ENCODE measurements at places on chromosomes 6 and 20.
A peak's percentile ranks its signal among the peaks of the same experiment; 100 is the strongest.

DNA sequence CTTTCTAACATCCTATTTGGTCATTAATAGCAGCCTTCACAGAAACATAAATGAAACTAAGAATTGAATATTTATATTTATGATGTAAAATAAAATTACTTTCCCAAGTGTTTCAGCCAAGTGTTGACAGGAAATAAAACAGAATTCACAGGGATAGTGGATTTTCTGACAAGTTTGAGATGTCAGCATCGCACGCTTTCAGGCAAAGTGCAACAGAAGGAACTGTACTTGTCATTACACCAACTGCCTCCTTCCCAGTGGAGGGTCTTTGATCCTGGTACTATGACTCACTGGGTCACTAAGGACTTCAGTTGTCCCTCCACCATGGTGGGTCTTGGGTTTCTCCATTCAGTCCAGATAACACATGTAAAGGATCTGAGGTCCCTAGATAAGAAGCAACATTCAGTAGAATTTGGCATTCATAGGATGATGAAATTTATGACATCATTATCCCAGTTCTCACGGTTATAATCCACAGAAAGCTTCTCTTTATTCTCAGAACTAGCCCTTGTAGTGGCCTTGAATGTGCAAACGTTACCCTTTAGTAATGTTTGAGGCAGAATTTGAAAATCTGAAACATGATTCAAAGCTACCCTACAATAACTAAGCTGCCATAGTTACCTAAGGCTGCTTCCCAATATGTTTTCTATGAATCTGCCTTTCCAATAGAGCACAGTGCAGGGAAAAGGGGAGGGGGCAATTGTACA, 3.8 kb upstream of the TNFAIP3 start:
- DNase-seq = no peak

DNA sequence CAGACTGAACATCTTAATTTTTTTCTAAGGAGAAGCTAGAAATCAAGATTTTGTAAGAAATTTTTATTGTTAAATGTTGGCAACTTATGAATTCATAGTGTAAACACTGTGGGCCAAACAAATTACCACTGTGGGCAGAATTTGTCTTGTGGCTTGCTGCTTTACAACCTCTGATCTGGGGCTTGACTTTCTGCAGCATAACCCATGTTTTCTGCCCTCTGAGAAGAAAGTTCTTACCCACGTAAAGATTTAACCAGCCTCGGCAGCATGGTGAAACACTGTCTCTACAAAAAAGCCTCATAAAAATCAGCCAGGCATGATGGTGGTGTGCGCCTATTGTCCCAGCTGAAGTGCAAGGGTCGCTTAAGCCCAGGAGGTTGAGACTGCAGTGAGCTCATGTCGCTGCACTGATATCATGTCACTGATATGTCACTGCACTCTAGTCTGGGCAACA, 12.9 kb downstream of the ITCH start:
- DNase-seq = no peak

DNA sequence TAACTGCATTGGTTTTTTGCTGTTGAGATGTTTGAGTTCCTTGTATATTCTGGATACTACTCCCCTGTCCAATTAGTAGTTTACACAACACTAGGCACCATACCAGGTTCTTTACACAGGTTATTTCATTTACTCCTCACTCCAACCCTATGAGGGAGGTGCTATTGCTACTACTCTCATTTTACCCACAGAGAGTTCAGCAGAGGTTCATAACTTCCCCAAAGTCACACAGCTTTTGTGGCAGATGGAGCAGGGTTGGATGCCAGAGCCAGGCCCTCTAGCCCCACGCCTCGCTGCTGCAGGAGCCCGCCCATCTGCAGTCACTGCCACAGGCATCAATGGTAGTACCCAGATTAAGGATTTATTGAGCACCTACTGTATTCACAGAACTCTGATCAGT, 61.7 kb upstream of the MAP3K4 start:
- no peak for DNase-seq

- DNase-seq = no peak
Observed at GRCh38 chr20:23125625-23126191, 39.6 kb upstream of the CD93 start.

GRCh38 chr6:13278164-13278563, 50.2 kb downstream of the TBC1D7 start:
- DNase-seq = no peak

GRCh38 chr6:154604119-154604518, 93.6 kb upstream of the CNKSR3 start:
- DNase-seq = no peak

DNA sequence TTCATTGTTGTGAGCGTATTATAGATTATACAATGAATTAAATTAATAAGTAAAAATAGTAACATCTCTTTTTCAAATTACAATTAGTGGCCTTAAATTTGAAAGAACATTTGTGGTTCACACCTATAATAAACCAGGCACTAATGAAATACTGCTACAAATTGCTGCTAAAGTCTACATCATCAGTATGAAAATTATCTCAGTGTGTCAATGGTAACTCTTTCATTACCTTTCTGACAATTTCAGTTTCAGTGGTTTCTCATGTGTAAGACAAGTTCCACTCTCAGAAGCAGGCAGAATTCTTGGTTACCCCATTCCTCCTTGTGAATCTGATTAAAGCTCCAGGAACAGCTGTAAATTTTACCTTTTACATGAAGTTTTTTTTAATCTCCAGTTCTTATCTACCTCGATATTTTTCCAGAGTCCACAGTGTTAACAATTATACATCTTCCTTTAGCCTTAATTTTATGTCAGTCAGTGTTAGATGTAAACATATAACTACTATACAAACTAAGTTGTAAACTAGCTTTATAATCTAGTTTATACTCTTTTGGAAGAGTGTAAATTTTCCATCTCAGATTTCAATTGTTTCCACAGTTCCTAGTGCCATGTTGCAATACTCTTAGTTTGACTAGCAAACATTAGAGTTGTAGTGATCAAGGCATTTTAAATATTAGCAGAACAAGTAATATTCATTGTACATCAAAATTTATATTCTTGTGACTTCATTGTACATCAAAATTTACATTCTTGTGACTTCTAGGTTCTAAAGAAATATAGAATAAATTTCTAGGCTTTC, 1038.4 kb downstream of the EPHA7 start:
- DNase-seq = no peak

DNA sequence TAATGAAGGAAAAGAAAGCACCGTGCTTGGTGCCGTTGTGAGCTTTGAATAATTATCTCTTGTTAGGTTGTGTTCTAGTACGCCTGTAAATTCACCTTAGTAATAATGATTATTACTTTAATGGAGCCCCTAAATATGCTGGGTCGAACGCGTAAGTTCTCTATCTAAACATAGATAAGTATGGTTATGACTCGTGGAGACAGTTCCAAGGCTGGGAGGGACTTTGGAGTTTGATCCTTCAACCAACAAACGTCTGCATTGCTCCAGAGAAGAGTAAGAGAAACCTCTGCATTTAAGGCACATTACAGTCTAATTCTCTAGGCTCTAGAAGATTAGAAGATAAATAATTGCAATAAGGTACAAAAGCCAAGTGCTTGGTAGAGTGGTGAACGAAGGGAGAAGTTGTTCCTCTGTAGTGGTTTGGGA, 514 bp downstream of the ACOT13 start:
- DNase-seq = no peak

GRCh38 chr6:137958811-137959565, 91.9 kb downstream of the TNFAIP3 start:
- no peak for DNase-seq

DNA sequence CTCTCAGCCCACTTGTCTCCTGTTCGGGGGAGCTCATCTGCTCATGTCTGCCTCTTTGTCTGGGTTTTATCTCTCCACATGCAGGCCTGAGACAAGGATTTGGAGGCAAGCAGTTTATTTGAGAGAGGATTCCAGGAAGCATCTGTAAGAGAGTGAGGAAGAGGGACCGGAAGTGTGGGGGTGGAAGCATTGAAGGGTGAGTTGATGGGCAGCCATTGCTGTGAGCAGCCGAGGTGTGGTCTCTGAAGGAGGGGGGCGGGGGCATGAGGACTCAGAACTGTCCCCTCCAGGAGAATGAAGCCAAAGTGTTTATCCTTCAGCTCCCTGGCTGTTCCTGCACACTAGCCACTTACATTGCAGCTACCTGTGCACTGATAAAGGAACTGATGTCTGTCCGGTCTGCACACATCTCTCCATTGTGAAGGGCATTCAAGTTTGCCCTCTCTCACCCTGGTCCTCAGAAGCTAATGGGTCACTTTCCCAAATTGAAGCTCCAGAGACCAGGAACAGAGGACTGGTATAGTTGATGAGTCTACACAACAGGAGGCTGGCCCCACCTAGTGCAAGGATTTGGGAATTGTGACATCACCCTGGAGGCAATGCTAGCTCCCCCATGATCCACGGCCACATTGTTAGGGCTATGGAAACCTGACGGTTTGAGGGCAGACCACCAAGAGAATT, 100.5 kb upstream of the FOXA2 start:
- no peak for DNase-seq

GRCh38 chr20:44616604-44616964, 34.2 kb downstream of the PKIG start:
- DNase-seq = peak; percentile 44

DNA sequence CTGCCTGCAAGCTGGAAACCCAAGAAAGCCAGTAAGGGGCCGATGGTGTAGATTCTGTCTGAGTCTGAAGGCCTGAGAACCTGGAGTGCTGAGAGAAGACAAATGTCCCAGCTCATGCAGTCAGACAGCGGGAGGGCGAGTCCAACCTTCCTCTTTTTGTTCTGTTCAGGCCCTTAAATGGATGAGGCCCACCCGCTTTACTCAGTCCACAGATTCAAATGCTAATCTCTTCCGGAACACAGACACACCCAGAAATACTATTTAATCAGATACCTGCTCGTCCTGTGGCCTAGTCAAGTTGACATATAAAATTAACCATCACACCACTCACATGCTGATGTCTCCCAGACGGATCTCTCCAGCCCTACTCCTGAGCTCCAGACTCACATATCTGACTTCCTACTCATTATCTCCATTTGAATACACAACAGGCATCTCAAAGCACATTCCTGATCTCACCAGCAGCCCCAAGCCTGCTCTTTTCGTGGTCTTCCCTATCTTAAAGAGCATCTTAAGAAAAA, 26.7 kb upstream of the SRC start:
- DNase-seq = no peak

GRCh38 chr6:36759148-36759759, 61.6 kb downstream of the RAB44 start:
- DNase-seq = peak; percentile 79

DNA sequence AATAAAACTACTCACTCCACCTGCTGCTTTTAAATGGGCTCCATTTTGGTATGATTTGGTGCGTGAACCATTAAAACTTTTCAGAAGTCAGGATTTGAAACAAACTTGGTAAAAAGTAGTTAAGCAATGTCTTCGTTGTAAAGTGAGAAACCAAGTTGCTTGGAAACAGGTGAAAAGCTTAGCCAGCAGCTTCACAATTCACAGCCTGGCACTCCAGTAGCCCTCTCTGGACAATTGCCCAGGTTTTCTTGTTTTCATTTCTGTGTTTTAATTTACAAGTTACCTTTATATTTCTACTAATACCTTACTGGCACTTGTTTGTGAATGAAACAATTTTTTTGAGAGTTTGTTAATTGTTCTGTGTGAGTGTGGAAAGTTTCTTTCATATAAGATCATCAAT, 12.8 kb downstream of the NT5E start:
- no peak for DNase-seq

- no peak for DNase-seq
Observed at GRCh38 chr6:13234130-13234529, 94.2 kb downstream of the TBC1D7 start.

GRCh38 chr6:53300656-53301551, 47.8 kb downstream of the ELOVL5 start:
- DNase-seq = no peak

- no peak for DNase-seq
Observed at GRCh38 chr6:109174916-109175315, 79.6 kb downstream of the CEP57L1 start.

DNA sequence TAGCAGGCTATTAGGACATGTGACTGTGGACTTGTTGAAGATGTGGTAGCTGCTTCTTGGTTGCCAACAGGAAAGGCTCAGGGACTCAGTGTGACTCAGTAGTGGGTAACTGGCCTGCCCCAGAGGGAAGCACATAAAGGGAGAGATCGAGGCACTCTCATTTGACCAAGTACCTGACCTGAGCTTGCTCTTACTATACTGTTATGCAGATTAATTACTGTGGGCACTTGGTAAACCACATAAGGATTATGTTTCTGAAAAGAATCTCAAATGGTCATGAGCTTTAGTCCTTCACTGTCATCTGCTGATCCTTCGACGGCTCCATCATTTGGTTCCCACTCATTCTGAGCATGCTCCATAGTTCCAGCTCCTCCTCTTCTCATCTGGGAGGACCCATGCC, 48.2 kb upstream of the RPL7L1 start:
- DNase-seq = no peak

GRCh38 chr20:53934421-53935343, 135.7 kb downstream of the BCAS1 start:
- peak; percentile 28 for DNase-seq

GRCh38 chr6:20678831-20679352, 144.6 kb downstream of the CDKAL1 start:
- no peak for DNase-seq
